Hippocampal formation (tissue), 2 donors: ENCODE measurements at places on chromosomes 7 and 10.

DNA sequence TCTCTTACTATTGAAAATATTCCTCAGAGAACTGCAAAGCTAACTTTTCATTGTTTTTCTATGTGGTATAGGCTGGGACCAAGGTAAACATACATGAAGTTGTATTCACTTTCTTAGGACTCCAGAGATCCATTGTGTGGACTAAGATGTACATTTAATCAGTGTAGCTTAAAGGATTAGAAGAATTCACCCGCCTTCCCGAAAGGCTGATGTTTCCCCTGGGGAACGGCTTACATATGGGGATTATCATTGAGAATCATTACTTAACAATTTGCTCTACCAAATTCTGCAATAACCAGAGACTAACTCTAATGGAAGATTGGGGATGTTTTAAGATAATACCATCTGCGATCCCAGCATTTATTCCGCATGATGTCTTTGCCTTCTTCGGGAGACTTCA is 257.1 kb upstream of the KIAA1217 start:
- DNase-seq: no peak

- no peak for DNase-seq
Observed at GRCh38 chr7:41047211-41047610, 655.7 kb downstream of the INHBA start.

DNA sequence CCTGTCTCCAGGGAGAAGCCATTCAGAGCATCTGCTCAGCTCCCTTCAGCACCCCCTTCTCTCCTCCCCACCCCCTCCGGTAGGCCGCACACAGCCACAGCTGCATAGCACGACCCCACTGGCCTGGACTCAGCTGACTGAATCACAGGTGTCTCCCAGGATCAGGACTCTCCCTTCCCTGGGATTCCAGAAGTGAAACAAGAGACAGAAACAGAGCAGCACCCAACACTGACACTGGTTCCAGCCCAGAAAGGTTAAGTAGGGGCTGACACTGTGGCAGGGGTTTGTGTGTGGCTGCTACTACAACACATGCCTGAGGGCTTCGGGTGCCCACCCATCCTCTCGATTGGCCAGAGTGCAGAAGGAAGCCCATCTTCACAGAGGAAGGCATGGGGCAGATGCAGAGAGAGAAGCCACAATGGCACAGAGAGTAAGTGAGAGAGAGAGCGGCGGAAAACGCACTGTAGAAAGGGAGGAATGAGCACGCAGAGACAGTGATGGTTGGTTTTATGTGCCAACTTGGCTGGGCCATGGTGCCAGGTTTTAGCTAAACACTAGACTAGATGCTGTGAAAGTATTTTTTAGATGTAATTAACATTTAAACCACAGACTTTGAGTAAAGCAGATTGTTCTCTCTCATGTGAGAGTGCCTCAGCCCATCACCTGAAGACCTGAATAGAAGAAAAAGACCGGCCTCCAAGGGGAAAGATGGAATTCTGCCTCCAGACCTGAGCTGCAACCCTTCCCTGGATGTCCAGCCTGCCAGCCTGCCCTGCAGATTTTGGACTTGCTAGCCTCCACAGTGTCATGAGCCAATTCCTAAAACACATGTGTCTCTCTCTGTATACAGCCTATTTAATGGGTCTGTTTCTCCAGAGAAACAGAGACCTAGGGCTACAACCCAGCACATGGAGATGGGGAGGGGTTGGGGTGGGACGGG is 107.5 kb downstream of the GRB10 start:
- no peak for DNase-seq

GRCh38 chr7:151384776-151385625 is 24.8 kb downstream of the WDR86 start:
- no peak for DNase-seq
